ENCODE measurements at places on chromosomes 2 and 18.

DNA sequence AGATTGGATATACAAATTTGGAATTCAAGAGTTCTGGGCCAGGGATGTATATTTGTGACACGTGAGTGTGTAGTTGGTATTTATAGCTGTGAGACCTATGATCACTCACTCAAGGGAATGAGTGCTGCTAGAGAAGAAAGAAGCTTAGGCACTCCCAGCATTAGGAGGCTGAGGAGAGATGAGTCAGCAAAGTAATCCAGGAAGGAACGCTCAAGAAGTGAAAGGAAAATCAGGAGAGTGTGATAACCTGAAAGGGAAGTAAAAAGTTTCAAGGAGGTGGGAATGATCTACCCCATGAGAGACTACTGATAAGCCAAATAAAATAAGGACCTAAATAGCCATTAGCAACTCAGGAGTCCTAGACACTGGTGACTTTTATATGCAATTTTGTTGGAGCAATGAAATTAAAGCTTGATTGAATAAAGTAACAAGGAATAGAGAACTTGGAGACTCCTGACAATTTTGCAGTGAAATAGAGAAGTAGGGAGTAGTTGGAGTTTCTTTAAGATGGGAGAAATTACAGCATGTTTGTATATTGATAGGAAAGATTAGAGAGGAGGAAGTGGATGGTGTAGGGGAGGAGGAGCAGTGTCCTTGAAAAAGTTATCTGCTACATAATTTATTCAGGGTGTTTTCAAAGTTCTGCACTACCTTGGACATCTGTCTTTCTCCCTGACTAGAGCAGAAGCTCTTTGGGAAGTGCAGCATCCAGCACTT is 89.9 kb downstream of the UBE2E3 start:
- no peak for DNase-seq

DNA sequence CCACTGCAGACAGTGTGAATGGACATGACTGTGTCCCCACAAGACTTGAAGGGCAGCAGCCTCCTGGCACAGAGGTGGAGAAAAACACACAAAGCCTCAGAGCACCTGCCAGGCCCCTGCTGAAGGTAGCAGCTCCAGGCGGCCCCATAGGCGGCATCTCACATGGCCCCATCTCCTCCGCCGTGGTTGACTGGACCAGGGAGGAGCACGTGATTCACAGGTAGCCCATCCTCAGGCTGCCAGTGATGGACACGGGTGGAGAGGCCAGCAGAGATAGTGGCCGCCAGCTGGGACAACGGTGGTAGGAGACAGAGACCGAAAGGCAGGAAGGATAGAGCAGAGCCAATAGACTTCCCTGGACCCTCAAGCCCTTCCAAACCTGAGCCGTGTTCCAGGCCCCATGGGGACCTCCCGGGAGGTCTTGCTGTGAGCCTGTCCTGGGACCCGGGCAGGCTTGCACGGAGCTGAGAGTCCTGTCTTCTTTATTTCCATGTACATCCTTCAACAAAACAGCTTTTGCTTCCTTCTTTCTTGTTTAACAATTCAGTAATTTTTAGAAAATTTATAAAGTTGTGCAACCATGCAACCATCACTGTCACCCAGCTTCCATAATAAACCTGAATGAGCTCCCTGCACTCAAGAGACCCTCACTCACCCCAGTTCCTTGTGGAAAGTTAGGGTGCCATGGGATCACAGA is 26.9 kb downstream of the GPR55 start:
- peak; percentile 1 for DNase-seq

DNA sequence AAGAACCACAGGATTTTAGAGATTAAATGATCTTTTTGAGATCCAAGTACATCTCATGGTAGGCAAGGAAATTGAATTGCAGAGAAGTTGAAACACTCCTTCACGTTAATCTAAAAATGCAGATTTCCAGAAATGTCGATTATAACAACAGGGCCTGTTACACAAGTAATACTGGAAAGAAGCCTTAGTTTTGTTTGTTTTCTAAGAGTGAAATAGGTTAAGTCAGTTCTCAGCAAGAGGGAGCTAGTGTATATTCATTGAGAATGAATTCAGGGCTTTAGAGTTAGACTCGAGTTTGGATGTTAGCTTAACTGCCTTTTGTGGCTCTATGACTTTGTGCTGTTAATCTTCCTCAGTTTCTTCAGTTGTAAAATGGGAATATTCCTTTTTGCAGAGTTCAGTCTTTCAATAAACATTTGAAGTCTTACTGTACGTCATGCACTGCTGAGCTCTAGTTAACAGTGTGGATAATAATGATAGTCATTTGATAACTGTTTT is 926 bp downstream of the NDUFV2 start:
- no peak for DNase-seq

- DNase-seq, result peak; percentile 91
Measured at GRCh38 chr2:96163768-96164429, 18.7 kb upstream of the DUSP2 start.

- DNase-seq, result no peak
Measured at GRCh38 chr2:230068651-230069055, at the start of gene SLC16A14. TSS of gene SLC16A14 (minus strand) at chr2:230068924. CDS start at chr2:230059352, 9,572 bp downstream.

DNA sequence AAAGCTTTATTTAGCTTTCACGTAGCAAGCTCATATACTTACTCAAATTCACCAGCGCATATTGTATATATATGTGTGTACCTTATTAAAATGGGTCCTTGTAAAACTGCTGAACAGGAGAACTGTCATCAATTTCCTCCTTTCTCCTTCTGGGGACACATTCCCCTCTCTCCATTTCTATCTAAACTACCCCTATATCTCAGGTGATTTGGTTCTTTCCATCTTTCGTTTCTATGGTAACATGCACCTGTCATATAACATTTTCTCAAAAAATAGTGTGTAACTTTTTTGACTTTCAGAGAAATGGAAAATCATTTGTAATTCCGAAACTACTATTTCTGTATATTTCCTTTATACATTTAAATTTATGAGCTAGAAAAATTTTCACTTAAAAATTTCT is 83.5 kb upstream of the CD226 start:
- no peak for DNase-seq

DNA sequence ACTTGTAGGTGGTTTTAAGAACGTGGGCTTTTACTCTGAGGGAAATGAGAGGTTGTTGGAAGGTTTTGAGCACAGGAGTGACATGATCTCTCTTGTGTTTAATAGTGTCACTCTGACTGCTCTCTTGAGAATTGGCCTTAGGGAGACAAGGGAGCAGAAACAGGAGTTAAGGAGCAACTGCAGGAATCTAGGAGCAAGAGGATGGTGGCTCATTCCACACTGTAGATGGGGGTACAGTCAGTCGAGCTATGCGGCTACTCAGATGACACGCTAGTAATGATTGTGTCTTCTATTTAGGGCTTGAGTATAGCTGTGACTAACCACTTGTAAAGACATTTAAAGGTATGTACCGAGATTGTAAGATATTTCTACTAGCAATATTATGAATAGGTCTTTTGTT is 87.4 kb downstream of the RPRM start:
- no peak for DNase-seq

DNA sequence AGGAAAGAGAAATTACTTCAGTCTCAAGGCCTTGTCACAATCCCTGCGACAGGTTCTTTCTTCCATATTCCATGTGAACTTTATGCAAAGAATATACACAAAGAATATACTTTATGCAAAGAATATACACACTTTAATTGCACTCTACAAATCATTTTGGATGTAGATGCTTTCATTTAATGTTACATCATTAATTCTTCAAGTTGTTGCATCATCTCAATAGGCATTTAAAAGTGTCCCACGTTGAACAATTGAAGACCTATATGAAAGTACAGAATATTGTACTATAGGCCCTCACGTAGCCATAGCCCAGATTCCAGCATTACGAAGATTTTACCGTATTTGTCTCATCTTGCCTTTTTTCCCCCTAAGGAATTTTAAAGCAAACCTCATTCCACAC is 33.1 kb upstream of the MAL start:
- no peak for DNase-seq

- DNase-seq, result peak; percentile 82
Measured at GRCh38 chr2:84880645-84881521, at the start of gene TRABD2A. TSS of gene TRABD2A (minus strand) at chr2:84881084. CDS start at chr2:84881039, 45 bp downstream.

DNA sequence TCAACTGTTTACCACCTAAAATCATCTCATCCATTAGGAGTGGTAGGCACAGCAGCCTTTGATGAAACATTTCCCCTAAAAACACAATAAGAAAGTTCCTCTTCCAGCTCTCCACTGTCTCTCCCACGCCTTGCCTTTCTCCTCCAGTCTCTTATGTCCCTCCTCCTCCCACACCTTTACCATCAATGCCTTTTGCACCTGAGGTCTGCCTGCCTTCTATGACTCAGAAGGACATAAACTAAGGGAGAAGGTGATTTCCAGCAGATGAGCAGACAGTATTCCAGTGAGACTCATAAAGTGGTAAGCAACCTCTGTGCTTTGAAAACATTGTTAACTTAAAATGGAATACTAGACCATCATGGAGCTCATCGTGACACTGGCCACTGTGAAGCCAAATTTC is 34.2 kb upstream of the NDUFV2 start:
- no peak for DNase-seq

GRCh38 chr2:234032279-234032856 is 18.1 kb upstream of the SPP2 start:
- no peak for DNase-seq

DNA sequence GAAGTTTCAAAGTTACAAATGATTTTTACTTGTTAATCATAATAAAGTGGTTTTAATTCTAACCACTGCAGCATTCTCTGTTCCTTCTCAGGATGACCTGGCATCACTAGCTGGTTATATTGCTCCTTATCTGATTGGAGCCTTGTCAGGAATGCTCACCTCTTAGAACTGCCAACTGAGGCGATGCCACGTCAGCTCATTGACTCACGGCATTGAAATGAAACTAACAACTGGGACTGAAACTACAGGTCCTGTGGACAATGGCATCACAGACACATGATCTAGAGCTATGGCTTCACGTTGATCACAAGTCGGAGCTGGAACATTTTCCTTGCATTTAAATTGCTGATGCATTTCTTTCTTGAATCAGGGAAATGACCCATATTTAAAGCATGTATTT is 54.9 kb upstream of the MAP2 start:
- no peak for DNase-seq

GRCh38 chr2:194566907-194567660 is 1089.9 kb upstream of the SLC39A10 start:
- no peak for DNase-seq
